ENCODE measurements at places on chromosomes 6 and 20.

GRCh38 chr6:110400208-110400607 lies 15.2 kb downstream of the DDO start:
- no peak for DNase-seq

DNA sequence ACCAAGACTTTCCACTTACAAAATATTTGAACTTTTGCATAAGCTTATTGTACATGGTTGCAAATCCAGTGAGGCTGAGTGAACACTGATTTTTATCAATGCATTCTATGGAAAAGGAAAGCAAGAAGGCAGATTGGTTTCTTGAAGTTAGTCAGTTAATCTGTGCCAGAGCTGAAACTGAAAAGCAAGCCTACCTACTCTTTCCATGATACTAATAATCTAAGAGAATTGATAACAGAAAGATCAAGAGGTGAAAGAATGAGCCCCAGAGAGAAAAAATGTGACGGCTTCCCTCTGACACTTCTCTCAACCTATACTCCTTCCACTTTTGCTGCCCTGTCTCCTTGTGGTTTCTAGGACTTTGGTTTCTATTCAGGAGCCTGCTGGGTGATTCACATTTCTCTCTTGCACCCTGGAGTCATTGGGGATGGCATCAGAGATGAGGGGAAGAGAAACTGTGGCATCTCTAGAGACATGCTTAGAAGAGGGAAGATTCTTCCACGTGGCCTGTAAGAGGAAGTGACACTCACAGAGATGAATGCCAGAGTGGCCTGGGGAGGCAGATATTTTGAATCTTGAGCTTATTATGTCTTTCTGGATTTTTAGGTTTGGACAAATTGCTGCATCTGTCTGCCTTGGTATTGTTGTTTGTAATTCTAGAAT lies 158.6 kb upstream of the RIMS1 start:
- DNase-seq = no peak

DNA sequence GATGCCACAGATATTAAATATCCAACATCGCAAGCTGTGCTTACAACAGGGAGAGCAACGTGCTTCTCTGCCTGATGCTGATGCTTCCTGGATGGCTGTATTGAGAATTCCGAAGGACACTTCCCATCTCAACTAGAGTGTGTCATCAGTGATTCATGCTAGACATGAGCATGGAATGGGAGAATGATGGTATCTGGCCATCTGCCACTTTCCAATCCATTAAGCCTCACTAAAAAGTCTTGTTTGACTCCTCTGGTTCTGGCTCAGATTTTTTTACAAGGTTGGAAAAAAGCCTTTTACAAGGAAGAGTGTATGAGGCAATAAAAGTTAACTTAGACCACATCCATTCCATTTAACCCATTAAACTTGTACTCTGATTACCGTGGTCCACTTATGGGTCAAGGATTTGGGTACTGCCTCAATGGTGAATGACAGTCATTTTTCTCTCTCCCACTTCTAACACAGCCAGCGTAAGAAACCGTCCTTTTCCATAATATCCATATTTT lies 265.3 kb downstream of the UST start:
- no peak for DNase-seq

DNA sequence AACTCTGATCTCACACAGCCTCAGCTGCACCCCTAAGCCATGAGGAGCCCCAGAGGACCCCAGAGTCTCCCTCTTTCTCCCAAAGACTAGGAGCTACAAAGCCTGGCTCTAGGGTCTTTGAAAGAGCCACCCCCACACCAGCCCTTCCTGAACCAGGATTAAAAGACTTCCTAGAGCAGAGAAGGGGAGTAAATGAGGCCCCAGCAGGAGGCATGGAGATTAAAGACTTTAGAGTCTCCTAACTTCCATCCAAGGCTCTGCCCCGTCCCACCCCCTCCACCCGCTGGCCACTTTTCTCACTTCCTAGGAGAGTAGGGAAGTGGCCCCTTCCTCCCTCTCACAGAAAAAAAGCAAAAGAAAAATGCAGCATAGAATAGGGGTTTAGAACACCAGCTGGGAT lies 1.7 kb downstream of the PREX1 start:
- no peak for DNase-seq

DNA sequence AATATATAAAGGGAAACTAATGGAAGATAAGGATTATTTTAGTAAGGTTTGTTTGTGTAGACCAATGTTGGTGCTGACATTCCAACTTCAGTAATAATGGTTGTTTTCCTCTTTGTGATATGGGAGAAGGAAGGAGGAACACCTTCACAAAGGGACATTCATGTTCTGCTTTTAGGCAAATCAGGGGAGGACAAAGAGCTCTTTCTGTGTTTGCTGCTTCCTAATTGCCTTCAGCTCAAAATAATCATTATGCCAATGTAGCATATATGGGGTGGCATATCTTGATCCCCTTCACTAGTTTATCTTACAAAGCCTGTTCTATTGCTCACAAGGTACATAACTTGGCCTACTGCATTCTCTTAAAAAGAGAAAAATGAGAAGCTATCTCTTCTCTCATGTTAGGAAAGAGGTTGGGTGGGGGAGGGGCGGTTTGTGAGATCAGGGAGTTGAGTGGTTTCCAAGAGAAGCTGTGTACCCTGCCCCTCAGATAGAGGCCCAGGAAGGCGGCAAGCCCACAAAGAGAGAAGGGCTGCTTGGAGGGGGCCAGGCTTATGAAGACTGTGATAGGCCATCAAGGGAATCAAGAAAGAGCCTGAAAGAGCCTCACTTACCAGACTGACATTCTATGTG lies 4.7 kb upstream of the ADGRG6 start:
- DNase-seq = no peak

- DNase-seq = no peak
Measured at GRCh38 chr6:148758492-148758891, 11.7 kb downstream of the UST start.

DNA sequence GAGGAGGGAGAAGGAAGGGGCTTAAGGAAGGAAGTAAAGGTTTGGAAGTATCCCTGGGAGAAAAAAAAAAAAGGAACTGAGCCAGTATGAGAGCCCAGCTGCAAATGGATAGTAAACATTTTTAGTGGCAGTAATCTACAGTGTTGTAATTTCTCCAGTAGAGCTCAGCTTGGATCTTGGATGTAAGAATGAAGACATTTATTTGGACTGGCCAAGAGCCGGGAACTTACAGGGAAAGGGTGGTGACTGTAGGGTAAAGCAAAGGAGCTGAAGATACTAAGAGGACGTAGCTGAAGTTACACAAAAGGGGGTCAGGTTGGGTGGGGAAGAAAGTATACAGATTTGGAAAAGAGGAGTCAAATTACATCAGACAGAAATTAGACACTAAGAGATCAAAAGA lies 13.5 kb downstream of the EEF1E1 start:
- DNase-seq = no peak

DNA sequence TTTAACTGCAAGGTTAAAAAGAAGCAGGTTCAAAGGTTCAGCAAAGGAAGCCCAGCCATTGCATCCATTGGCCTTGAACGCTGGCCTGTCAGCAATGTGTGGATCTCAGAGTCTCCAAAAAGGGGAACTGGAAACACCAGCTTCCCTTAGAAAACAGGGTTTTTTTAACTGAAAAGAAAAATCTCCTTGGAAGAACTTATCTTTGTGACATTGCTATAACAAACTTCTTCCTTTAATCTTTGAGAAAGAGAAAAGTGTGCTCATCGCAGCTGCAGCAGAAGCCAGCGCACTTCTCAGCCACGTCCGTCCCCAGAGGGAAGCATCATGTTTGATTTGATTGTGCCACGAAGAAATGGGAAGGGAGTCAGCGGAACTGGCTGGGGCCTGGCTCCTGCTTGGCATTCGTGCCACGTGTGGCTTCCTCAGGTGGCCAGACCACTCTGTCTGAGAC lies 215.0 kb downstream of the SYNDIG1 start:
- no peak for DNase-seq

DNA sequence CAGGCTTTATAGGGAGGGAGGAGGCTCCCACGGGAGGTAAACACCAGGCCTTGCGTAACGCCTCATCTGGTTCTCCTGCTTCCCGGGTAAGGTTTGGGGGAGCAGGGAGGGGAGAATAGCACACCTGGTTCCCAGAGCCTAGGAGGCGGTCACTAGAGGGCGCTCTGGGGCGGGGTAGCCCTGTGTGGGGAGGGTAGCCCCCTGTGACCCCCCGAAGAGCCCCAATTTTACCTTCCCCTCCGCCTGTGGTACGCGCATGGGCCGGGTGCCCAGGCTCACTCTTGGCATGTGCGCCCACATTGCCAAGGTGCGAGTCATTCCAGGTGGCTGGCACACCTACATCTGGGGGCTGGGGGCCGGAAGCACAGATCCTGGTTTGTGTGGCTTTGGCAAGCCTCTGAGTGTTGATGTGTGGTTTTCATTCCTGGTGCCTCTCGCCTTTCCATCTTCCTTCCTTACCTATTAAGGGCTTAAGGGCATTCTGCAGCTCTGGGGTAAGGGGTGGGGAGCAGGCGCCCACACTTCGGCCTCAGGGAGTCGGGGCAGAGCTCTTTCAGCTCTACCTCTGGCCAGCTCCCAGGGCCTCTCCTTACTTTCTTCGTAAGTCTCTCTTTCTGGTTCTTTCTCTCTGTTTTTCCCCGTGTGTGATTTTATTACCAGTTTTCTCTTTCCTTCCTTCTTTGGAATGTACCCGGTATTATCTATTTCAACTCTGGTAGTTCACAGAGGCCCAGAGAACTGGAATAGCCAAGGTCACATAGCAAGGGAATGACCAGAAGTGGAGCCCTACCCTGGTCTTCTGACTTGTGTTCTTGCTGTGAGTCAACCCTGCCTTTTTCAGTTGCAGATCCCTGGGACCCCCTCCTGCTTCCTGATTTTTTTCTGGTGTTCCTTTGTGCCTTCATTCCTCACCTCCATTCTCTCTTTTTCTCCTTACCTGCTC lies 492 bp upstream of the RNF39 start:
- no peak for DNase-seq

DNA sequence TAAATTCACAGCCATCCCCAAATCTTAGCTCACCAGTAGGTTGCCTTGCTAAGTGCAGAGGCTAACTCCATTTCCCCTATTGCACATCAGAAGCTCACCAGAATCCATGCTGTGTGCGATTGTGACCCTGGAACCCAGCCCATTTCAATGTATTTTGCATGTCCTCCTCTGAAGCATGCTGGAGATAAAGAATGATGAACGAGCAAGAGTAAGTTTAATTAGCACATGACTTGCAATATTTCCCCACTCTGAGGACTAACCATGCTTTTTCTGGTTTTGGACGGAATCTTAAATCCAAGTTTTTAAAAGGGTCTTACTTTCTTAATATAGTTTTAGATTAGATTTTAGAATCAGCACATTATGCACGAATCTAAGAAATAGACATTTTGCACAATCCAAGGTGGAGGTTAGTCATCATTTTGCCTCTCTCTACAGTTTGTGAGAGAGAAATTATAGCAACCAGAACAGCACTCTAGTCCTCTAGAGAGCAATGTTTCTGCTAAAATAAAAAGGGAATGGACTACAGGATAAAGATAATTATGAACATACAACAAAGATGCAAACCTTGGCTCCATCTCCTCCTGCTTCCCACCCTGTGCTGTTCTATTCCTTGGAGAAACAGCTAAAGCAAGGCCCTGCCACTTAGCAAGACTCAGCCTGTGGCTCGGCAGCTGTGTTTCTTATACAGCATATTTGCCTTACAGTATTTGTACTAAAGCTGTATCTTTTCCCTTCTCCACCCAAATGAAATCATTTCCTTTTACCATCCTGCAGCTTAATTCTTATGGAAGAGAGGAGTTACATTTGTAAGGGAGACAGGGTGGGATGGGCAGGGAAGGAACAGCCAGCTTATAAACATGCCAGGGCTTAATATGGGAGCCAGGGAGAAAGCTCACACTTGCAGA lies 24.9 kb upstream of the LAMA4 start:
- no peak for DNase-seq

GRCh38 chr6:3958255-3958654 lies 109.1 kb downstream of the FAM50B start:
- DNase-seq = no peak

- no peak for DNase-seq
Measured at GRCh38 chr6:142914937-142915697, 29.9 kb downstream of the HIVEP2 start.

GRCh38 chr20:58306421-58307261 lies 2.9 kb upstream of the RAB22A start:
- peak; percentile 41 for DNase-seq

DNA sequence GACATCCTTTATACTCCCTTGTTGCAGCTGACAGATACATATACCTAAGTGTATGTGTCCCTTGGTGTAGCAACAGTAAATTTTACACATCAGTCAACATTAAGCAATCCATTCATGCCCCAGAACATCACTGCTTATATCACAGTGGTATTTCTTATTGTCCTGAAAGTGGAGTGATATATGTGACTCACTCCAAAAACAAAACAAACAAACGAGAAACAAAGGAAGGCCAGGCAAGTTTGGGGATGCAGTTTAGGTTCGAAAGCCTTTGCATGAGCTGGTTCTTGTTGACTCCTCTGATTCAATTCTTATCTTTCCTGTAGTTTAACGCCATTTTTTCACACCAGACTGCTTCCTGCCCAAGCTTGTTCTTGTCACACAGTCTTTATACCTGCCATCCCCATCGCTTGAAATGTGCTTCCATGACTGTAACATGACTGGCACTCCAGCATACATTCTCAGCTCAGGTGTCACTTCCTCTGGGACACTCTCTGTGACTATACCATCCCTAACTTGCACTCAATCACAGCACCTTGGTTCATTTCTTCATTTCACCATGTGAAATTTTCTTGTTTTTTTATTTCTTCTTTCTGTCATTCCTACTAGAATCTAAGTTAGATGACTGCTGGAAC lies 125.0 kb upstream of the TSHZ2 start:
- no peak for DNase-seq

DNA sequence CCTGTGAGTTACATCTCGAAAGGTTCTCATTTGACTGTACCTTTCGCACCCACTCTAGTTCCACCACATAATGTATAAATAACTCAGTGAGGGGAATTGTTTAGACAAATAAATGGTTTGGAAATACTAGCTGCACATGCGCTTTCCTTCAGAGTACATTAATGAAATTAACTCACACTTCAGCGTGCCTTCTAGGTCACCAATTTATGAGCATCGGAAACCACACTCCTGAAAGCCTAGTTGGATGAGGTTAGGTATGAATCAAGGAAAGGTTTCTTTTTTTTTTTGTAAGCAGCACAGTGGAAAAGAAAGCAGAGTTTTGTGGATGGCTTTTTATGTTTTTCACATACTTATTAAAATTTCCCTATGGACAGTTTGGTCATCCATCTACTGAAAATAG lies 247.8 kb upstream of the TCF21 start:
- DNase-seq = no peak

GRCh38 chr6:56188429-56188828 lies 59.0 kb downstream of the COL21A1 start:
- DNase-seq = no peak

GRCh38 chr6:127554435-127555006 lies 22.5 kb upstream of the C6orf58 start:
- DNase-seq = no peak

- DNase-seq = no peak
Measured at GRCh38 chr6:169365567-169366257, 112.1 kb upstream of the THBS2 start.

- DNase-seq = no peak
Measured at GRCh38 chr6:84597238-84597875, 167.0 kb downstream of the TBX18 start.

DNA sequence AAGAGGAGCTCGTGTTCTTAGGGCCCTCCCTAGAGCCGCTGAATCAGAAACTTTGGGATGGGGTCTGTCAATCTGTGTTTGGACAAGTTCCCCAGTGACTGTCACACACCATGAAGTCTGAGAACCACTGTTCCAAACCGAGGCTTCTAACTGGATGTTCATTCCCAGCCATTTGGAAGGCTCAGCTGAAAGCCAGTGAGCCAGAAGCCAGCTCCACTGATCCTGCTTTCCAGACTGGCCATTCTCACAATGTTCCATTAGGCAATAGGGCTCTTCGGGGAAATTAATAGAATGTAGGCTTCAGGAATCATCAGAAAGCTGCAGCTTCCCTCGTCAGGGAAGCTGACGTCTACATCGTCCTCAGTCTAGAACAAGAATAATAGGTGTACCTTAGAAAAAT lies 90.8 kb upstream of the QKI start:
- DNase-seq = no peak

All from CMK (cell line).